Esophagus squamous epithelium (tissue), 5 donors: ENCODE measurements at places on chromosomes 11 and 22. TPM values are rescaled to one million over a fixed set of nuclear protein-coding genes. Genes with fewer than 3 reads are reported as not detected.

DNA sequence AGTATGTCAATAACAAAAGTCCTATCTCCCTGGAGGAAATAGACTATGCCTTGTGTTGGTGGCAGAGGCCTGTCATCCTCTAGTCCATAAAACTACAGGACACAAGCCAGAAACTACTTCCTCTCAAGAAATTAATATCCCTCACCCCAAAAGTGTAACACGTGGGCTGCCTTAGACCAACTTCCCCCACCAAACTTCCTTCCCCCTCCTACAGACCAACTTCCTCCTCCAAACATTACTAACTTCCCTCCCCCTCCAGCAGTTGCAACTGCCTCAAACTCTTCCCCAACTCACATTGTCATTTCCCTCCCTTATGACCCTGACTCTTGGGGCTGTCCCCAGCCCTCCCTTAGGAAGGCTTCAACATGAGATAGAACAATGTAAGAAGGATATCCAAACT, 6.3 kb downstream of the OR52K2 start:
- DNase-seq: no peak

- no peak for DNase-seq
Observed at GRCh38 chr11:34250732-34251588, 106.8 kb downstream of the ABTB2 start.

GRCh38 chr11:86644291-86644690, 28.1 kb downstream of the ME3 start:
- no peak for DNase-seq

The SULT4A1 gene
- not detected for total RNA-seq

The ADM2 gene
- total RNA-seq: 0.26 TPM

The OR52L1 gene
- total RNA-seq: not detected

The ISX gene
- not detected for total RNA-seq
